ENCODE measurements at places on chromosomes 2 and 18.

DNA sequence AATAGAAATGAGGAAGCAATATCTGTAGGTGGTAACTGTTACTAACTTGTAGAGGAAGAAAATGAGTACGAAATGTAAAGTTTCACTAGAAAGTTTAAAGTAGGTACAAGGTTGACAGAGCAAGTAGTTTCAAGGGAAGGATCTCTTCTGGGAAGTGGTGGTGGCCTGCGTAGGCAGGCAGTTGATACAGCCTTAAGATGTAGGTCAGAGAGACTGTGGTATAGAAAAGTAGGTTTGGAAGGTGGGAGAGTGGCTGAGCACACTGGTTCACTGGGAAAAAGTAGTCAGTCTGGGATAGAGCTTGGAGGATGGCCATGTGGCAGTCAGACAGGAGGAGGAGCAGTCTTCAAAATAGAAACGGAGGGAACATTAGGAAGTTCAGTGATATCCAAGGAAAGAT, 23.5 kb downstream of the KDM3A start:
- no peak for DNase-seq

DNA sequence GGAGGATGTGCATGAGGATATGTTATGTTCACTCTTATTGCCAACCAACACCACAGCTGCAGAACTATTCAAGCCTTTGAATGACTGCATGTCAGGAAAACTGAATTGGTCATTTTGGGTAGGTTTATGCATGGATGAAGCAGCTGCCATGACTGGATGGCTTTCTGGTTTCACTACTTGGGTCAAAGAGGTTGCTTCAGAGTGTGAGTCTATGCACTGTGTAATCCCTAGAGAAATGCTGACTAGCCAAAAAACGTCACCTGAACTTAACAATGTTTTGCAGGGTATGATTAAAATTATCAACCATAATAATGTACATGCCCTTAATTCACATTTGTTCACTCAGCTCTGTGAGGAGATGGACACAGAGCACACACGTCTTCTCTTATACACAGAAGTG, 206.7 kb upstream of the RBBP8 start:
- DNase-seq, result no peak

DNA sequence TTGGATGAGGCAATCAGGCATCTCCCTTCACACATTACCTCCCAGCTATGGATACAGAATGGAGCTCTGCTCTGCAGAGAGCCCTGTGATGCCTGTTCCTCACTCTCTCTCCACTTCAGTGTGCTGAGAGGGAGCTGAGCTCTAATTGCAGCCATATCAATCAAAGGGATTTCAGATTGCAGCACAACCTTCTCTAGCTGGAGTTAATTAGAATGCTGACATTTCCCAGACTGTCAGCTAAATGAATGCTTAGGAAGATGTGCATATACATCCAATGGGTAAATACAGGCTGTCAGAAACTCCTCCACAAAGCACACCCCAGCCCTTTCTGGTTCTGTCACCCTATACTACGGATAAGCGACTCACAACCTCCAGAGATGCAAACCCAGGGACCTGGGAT, 402.6 kb downstream of the EIPR1 start:
- no peak for DNase-seq

DNA sequence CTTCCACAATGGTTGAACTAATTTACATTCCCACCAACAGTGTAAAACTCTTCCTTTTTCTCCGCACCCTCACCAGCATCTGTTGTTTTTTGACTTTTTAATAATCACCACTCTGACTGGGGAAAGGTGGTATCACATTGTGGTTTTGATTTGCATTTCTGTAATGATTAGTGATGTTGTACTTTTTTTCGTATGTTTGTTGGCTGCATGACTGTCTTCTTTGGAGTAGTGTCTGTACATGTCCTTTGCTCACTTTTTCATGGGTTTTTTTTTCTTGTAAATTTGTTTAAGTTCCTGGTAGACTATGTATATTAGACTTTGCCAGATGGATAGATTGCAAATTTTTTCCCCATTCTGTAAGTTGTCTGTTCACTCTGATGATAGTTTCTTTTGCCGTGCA, 574.8 kb downstream of the KCNJ3 start:
- DNase-seq, result no peak

GRCh38 chr2:68454719-68455118, 12.4 kb downstream of the FBXO48 start:
- no peak for DNase-seq

GRCh38 chr2:212957624-212958023, 193.8 kb downstream of the IKZF2 start:
- no peak for DNase-seq

- DNase-seq, result no peak
These were observed 190.5 kb downstream of the LOXHD1 start for GRCh38 chr18:46466234-46467160.

GRCh38 chr2:134536296-134536695, 182.5 kb downstream of the TMEM163 start:
- no peak for DNase-seq

DNA sequence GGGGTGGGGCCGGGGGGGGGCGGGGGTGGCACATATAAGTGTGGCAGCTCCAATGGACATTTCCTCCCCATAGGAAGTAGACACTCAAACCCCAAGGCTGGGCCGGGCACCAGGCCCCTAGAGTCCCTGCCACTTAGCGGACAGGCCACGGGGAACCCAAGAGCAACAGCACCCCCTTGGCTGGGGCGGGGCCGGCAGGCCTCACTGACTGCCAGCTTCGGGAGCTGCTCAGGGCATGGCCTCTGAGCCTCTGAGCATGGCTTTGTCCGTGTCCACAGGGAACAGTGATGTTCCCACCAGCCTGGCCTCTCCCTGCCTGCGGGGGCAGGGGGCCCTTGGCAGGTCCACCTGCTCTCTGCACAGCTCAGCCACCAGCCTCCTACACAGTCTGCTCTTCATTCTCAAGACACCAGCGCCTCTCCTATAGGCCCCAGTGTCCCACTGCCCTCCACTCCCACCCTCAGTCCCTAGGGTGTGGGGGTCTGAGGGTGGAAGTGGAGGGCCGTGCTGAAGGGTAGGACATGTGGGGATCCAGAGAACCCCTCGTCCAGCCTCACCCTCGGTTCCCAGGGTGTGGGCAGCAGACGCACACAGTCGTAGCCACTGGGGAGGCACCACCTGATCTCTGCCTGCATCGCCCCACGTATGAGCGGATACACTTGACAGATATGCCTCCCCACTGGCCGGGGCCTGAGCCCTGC, 106.7 kb downstream of the FAM210A start:
- DNase-seq, result no peak

DNA sequence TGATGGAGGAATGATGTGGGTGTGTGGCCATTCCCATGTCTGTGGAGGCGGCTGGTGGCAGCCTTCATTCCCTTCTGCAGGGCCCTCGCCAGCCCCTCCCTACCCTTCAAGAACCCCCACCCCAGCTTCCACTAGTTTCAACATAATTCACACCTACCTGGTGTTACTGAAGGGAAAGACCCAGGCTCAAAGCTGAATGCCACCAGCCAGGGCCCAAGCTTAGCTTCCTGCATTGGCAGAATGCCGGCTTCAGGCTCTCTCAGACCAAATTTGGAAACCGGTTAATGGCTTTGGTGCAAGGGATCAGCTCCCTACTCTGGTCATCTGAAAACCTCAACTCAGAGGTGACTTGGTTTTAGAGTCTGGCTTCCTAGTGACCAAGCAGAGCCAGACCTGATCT, 16.9 kb downstream of the GAREM2 start:
- no peak for DNase-seq

GRCh38 chr2:182435754-182436153, 8.9 kb upstream of the PDE1A start:
- DNase-seq, result no peak

GRCh38 chr18:7221424-7222155, 9.3 kb upstream of the LRRC30 start:
- DNase-seq, result no peak

DNA sequence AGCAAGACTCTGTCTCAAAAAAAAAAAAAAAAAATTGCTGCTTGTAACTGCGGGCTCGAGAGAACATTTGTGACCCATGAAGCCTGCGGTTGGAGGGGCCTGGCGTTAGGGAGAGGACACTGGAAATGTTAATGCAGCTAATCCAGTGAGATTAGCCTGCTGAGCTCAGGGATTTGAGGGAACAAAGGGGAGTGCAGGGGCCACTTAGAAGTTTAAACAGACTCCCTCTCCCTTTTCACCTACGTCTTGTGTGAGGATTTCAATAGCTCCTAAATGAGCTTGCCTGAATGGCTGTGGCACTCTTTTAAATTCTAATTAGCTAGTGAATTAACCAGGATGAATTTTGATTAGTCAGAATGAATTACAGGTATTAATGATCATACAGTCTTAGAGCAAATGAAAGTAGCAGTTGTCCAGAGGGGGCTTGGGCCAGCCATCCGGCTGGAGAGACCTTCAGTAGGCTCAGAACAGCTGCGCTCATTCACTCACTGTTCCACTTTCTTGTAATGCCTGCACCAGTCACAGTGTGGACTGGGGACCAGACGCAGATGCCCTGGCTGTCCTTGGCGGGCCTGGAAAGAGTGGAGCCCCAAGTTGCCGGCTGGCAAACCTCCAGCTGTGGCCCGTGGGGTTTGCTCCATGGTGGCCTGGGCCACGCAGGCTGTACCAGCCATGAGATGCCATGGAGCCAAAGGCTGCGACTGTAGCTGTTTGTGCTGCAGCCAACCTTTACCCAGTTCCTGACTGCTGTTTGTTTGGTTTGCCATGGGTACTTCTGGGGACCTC, 20.8 kb downstream of the LDLRAD4 start:
- no peak for DNase-seq
